ENCODE measurements at places on chromosomes 5 and 9.
A peak's percentile ranks its signal among the peaks of the same experiment; 100 is the strongest.

DNA sequence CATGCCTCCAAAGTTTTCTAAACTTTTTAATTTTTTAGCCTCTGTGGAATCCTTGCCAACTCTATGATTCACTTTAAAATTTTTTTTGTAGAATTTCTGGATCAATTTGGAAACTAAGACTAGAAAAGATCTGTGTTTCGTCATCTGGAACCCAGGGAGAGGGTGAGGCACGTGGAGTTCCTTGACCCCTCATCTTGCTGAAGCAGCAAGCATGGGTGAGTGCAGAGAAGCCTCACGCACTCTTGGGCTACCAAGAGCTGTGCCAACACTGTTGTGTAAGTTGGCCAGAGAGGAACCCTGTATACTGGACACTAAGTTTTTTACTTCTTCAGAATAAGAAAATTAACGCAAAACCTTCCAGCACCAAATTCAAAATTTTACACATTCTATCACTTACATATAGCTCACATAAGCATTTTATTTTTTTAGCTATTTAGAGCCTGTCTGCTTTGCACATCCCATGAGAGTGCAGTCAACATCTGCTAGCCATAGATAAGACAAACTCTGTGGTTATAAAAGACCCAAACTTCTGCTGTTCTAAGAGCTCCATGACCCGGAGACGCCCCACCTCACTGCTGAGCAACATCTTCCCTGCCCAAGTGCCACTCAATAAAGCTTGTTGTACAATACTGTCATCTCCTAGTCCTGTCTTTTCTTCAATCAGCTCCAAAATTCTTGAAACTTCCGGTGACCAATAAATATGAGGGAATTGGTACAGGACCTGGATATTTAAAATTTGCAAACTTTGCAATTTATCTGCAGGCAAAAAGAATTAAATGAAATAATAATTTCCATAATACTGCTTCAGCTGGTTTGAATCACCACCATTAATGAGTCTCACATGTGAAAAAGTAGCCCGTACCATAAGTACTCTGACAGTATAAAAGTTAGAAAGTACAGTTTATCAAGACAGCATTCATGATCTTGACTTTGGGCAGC, 69.7 kb upstream of the ADCY2 start:
- no peak for DNase-seq

GRCh38 chr5:131514316-131515283, 120.4 kb downstream of the RAPGEF6 start:
- DNase-seq = no peak

- DNase-seq = no peak
Measured at GRCh38 chr5:157165668-157166067, 396 bp downstream of the GARIN3 start.

GRCh38 chr5:97142521-97143254, at the start of gene LIX1:
TSS of gene LIX1 (minus strand) at chr5:97142611. CDS start at chr5:97142576, 35 bp downstream.
- peak; percentile 34 for DNase-seq

GRCh38 chr9:23850690-23851629, 24.9 kb upstream of the ELAVL2 start:
- DNase-seq = no peak

DNA sequence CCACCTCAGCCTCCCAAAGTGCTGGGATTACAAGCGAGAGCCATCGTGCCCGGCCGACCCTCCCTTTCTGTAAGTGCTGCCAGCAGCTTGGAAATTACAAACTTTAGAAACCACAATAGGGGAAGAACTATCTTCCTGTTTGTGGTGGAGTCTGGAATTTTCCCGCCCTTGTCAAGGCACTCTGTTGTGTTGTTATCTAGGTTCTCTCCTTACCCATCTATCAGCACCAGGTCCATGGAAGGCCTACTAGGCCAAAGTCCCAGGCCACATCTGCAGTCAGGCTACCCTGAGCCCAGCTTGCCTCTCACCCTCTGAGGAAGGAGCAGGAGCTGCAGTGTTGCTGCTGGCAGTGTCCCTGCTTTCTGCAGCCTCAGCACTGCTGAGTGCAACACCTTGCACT, 214.9 kb downstream of the MCTP1 start:
- DNase-seq = peak; percentile 64
